ENCODE measurements at places on chromosomes 3 and 15. TPM values are rescaled to one million over a fixed set of nuclear protein-coding genes. Genes with fewer than 3 reads are reported as not detected.

The LYSMD2 gene
- total RNA-seq, result 15.3 TPM

The ATP13A5 gene
- not detected for total RNA-seq

The RNU5B-1 gene
- total RNA-seq, result not detected

The CADPS gene
- total RNA-seq, result 8.2 TPM

The IL12A gene
- 1.5 TPM for total RNA-seq

The WDR93 gene
- total RNA-seq, result 1.1 TPM

The IL16 gene
- 16.1 TPM for total RNA-seq

The GOLGA6B gene
- not detected for total RNA-seq

The EXD1 gene
- not detected for total RNA-seq

The CBLB gene
- total RNA-seq, result 55.9 TPM

The TRIM59 gene
- 6.1 TPM for total RNA-seq

The PLOD2 gene
- total RNA-seq, result 63.3 TPM

The CASR gene
- total RNA-seq, result under 0.01 TPM

The RMDN3 gene
- 26.4 TPM for total RNA-seq

The CLDN11 gene
- total RNA-seq, result 22.2 TPM

The CISH gene
- 4.2 TPM for total RNA-seq

The LARP6 gene
- total RNA-seq, result 26.0 TPM

The NAALADL2 gene
- total RNA-seq, result 6.0 TPM

Measured in sigmoid colon (tissue), 7 donors.